ENCODE measurements at places on chromosomes 6 and 20. TPM values are rescaled to one million over a fixed set of nuclear protein-coding genes. Genes with fewer than 3 reads are reported as not detected.
A peak's percentile ranks its signal among the peaks of the same experiment; 100 is the strongest.

EDN3 gene
- 2.3 TPM for total RNA-seq

CRYBG1 gene
- 17.3 TPM for total RNA-seq

THBD gene
- 1.5 TPM for total RNA-seq

CD83 gene
- 1.7 TPM for total RNA-seq

OR2J3 gene
- total RNA-seq = not detected

OARD1 gene
- total RNA-seq = 30.7 TPM

GSTA3 gene
- total RNA-seq = not detected

MYB gene
- 4.7 TPM for total RNA-seq

MEI4 gene
- 1.1 TPM for total RNA-seq

ADTRP gene
- 1.4 TPM for total RNA-seq

- DNase-seq = no peak
These were observed 173.5 kb downstream of the LMBRD1 start for GRCh38 chr6:69623357-69623756.

DNA sequence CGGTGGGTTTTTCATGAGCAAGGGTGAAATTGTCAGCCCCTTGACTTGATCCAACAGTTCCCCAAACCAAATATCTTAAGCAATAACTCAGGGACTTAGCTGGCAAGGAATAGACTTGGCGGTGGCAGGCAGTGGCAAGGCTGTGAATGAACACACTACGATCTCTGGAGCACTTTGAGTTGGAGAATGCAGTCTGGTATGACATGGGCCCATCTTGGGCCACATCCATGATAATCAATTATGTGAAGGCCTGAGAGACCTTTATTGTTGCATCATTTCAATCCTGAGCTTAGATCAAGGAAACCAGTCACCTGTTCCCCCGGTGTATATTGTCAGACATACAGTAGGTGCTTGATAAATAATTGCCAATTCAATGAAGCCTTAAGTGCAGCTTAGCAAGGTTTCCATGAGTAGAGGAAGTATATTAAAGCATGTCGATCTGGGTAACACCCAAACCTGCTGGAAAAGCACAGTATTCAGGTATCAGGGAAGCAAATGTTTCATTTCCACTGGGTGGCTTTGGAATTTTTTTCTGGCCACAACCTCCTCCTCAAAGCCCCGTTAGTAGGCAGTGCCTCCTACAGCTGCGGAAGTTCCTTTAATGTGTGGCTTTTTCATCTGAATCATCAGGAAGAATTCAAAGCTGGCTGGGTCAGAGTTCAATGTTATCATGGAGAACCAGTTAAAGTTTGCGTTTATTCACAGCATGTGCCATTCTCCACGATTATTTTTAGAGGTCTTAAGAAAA, 10.2 kb downstream of the CASS4 start:
- no peak for DNase-seq

- no peak for DNase-seq
These were observed 230.1 kb downstream of the SAMD5 start for GRCh38 chr6:147738516-147739162.

GRCh38 chr20:37516811-37517750, 4.0 kb upstream of the NNAT start:
- DNase-seq = no peak

DNA sequence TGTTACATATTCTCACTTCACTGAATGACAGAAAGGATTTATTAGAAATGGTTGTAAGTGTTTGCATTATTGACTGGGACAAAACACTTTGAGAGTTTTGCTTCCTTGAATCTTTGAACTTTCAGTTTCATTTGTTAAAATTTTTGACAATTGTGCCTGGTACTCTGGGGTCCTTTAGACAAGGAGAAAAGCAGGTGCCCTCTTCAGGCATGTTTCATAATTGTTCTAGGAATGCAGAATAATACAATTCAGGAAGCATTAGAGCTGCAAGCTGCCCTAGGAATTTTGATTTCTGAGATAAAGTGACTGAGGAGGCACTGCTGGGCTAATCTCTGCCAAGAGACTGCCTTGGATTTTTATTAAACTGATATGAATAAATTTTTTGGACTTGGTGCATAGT, 49.7 kb downstream of the TOP1 start:
- DNase-seq = no peak

GRCh38 chr6:14172562-14172961, 55.0 kb downstream of the CD83 start:
- DNase-seq = no peak

DNA sequence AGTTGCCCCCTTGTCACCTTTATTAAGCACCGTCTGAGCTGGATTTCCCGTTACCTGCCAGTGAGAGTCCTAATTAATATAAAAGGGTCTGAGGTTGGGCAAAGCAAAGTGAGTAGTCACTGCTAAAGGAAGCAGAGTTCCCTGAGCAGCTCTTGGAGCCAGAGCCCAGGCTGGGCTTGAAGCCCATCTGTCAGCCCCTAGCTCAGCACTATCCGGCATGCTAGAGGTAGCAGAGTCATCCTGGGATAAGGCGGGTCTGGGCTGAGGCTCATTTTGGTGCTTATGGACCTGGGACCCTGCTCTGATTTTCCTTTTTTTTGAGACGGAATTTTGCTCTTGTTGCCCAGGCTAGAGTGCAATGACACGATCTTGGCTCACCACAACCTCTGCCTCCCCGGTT, 46.2 kb downstream of the ADNP start:
- DNase-seq = no peak

DNA sequence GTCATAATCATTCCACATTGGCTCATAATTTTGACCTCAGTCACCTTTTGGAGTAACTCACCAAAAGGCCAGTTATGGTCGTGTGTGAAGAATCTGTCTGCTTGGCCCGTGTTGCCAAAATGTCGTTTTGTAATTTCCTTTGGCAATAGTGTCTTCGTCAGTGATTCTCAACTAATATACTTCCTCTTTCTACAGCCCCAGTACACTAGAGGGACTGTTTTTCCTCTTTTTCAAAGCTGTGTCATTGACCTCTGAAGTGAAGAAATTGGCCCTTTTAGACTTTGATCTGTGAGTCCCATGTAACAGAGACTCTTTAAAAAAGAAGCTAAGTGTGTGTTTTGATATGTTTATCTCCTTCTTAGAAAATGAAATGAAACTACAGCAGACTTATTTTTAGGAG, 5.2 kb downstream of the FOXO3 start:
- no peak for DNase-seq

GRCh38 chr6:5606546-5606945, 345.2 kb downstream of the FARS2 start:
- no peak for DNase-seq

DNA sequence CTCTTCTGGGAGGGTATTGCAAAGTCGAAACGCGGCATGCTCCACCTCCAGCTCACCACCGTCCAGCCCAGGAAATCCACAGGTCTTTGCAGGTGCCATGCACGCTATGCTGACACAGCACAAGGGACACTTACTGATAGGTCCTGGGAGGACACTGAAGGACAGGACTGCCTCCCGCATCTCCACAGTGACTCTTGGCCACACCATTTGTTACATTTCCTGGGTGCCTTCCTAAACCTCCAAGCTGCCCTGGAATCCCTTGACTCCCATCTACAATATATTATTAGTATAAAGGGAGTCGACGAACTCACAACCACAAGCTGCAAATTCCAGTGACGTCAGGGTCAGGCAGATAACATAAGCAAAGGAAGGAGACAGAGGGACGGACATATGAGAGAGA, 106.9 kb downstream of the JPH2 start:
- no peak for DNase-seq

DNA sequence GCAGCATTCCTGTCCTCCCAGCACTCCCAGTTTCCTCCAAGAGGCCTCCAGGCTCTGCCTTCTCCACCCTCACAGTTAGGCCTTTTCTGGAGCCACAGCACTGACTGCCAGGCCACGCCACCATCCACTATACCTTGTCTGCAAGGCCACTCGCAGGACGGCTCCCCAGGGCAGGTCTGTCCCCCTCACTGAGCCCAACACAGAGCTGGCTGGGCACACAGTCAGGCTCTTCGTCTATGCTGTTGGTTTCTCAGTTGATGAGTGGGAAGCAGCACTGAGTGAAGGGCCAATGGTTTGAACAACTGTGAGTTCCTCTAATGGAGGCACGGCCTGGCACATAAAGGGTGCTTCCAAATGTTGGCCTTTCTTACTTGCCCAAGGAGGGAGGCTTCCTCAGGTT, 95.2 kb downstream of the GRM4 start:
- no peak for DNase-seq

- DNase-seq = no peak
These were observed 78.3 kb downstream of the ZDHHC14 start for GRCh38 chr6:157459327-157459726.

- DNase-seq = no peak
These were observed 12.4 kb upstream of the MAP3K4 start for GRCh38 chr6:160979061-160979708.

- no peak for DNase-seq
These were observed 32.1 kb downstream of the TXNDC5 start for GRCh38 chr6:7878401-7878964.

GRCh38 chr20:56781108-56781739, 152.1 kb downstream of the TFAP2C start:
- no peak for DNase-seq

- DNase-seq = no peak
These were observed 26.1 kb downstream of the CGA start for GRCh38 chr6:87068795-87069194.

DNA sequence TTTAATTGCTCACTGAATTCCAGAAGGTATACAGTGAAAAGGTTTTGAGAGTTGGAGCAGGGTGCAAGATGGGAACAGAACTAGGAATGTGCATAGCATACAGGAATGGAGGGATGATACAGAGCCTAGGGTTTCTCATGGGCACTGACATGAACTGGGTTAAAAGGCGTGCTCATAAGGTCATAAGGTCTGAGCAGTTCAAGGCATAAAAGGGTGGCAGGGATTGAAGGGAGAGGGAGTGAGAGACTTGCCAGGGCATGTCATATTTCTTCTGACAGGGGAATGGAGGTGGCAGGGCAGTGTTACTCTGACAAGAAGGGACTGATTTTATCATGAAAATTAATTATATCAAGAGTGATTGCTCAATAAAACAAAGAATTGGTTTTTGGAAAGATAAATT, 4.7 kb downstream of the MLIP start:
- DNase-seq = no peak

GRCh38 chr6:134278000-134278399, 39.9 kb downstream of the SGK1 start:
- DNase-seq = no peak

DNA sequence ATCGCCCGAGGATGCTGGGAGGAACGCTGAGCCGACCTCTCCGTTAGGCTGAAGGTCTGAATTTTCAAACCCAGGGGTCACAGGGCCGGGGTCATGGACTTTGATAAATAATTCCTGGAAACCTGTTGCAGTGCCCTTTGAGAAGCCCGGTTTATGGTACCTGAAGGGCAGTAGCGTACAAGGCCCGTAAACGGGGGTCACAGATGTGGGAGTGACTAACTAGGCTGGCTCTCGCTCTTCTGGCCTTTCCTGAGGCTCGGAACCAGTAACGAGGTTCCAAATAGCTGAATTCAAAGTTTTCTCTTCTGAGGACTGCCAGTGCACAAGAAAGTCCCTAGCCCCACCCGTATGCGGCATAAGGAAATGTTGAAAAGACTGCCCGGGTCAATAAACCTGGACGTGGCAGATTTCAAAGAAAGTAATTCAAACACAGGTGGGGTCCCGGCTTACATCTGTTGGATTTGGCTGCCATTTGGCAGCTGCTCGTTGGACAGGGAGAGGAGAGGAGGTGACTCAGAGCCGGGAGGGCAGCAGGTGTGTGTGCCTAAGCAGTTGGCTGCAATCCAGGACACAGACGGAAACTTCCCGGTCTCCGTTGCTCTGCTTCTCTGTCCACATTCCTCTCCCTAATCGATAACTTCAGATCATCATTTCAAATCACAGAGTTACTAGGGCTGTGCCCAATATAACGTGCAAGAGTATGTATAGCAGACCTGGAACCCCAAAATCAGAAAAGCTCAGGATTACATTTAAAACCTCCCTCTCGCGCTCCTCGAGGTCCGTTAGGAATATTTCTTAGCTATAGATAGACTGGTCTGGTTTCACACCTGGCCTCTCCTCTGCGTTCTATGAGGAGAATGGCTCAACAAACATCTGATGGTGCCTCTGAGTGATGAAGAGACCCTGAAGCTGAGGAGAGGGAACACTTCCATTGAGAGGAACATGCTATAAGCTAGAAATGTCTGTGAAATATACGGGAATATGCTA, 765 bp upstream of the GMDS start:
- peak; percentile 69 for DNase-seq

- no peak for DNase-seq
These were observed 453.0 kb downstream of the LMBRD1 start for GRCh38 chr6:69343851-69344250.

DNA sequence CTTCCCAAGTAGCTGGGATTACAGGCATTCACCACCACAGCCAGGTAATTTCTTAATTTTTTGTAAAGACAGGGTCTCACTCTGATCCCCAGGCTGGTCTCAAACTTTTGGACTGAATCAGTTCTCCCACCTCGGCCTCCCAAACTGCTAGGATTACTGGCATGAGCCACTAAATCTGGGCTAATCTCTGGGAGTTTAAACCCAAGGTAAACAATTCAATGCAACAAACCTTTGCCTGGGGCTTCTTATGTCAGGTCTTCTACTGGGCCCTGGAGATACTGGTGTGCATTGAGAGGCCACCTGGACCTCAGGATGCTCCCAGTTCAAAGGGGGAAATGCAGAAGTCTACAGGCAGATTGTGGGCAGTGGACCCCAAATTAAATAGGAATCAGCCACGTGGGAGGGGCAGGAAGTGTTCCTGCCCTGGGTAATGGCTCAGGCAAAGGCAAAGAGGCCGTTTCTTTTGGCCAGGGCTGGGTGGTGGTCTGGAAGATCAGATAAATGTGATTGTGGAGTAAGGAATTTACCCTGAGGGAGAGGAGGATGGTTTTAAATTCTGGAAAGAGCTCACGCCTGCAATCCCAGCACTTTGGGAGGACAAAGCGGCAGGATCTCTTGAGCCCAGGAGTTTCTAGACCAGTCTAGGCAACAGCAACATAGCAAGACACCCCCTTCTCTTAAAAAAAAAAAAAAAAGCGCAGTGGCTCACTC, 1.3 kb upstream of the MYBL2 start:
- DNase-seq = no peak

DNA sequence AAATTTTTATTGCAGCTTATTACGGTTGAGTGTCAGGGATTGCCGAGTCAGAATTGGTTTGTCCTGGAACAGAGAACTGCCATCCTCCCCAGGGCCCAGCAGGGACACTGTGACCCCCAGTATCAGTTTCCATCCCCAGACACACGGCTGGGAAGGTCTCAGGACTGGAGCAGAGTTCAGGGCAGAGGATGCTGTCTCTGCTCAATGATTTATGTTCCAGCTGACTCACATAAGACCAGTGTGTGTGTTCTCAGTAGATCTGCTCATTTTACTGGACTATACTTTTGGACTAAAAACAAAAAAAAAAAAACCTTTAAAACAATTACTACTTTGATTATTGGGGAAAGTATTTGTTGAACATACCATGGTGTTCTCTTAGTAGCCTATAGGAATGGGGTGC, 44.2 kb downstream of the FNDC1 start:
- no peak for DNase-seq

GRCh38 chr6:87807475-87807874, 105.4 kb upstream of the AKIRIN2 start:
- no peak for DNase-seq

Measured in type B pancreatic cell (in vitro differentiated cells).